CD4-positive, alpha-beta T cell treated with Interleukin-17A for 4 hours (primary cell): ENCODE measurements at places on chromosomes 4 and X.

- DNase-seq, result no peak
Measured at GRCh38 chr4:1170976-1171310, 1.4 kb downstream of the SPON2 start.

- DNase-seq, result no peak
Measured at GRCh38 chrX:45322820-45323219, 122.1 kb upstream of the DIPK2B start.

- no peak for DNase-seq
Measured at GRCh38 chr4:76363556-76364290, 57.2 kb downstream of the STBD1 start.

GRCh38 chr4:1192493-1193205 is 20.3 kb upstream of the SPON2 start:
- no peak for DNase-seq

GRCh38 chrX:22165732-22166457 is 106.8 kb upstream of the CBLL2 start:
- DNase-seq, result no peak

GRCh38 chr4:3366893-3367775 is 74.3 kb downstream of the RGS12 start:
- no peak for DNase-seq

- no peak for DNase-seq
Measured at GRCh38 chr4:84877051-84877833, 89.2 kb downstream of the WDFY3 start.

- no peak for DNase-seq
Measured at GRCh38 chr4:6474053-6474568, 1.7 kb upstream of the PPP2R2C start.

DNA sequence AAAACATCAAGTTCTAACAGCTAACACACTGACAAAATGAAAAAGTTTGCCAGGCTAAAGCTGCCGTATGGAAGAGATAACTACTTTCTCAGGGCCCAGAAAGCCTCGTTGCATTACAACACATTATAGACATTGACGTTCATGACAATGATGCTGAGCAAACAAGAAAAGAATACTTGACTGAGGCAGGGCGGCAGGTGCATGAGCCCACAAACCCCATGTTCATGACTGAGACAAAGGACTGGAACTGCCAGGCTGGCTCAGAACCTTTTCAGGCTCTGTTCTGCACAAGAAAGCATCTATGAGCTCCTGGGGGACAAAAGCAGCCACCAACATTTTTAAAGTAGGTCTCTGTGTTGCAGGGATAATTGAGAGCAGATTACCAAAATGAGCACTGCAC is 13.6 kb downstream of the TLR6 start:
- no peak for DNase-seq

DNA sequence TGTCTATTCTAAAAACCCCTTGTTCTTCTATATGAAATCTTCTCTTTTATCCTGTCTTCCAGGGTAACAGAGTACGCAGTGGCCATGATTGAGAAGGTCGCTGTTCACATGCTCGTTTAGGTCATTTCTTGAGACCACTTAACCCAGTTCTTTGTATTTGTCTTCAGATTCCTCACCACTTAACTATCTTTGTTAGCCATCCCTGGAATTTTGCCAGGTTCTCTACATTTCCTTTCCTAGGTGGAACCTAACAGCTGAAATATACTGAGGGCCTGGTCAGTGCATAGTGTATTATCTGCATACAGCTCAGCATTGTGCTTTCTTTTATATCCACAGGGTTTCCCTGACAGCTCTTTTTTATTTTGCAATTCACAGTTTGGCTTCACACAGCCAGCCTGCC is 148.9 kb upstream of the GALNT7 start:
- DNase-seq, result no peak

GRCh38 chr4:99945718-99946355 is 581 bp downstream of the DNAJB14 start:
- DNase-seq, result no peak

DNA sequence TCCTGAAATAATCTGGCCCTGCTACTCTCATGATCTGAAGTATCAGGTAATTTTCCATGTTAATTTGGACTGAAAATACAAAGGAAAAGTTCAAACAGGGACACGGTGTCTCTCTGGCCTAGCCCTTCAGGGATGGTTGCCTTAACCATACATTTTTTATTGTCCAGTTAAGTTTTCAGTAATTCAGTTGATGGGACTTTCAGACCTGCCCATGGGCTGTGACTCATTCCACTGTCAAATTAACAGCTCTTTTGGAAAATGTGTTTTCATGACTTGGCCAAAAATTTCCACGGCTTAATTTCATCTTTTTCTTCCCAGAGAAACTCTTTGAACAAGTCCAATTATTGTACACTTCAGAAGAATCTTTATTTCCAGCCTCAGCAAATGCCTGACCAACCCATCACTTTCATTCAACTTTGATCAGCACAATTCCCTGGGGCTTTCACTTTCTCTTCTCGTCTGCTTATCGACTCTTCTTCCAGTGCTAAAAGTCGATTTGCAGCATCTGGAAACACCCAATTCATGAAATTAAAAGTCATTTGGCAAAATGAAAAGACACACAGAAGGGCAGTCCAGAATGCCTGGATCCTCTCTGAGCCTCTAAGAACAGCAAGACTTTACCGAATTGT is 293.9 kb downstream of the RAB28 start:
- no peak for DNase-seq

DNA sequence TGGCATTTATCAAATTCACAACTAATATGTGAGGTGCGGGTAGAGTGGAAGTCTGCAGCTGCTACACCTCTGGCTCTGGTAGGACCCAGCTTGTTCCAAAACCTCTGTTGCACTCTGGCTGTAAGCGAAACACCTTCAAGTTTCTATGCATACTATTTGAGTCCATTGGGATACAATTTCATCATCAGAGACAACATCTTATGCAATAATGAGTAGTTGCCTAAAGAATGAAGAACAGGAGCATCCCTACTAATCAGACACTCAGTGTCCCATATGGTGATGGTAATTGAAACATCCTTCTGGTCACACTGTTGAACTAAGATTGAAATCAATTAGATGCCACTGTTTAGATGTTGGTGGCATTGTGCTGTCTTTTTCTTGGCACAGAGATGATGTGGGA is 178.4 kb downstream of the MGST2 start:
- no peak for DNase-seq

- no peak for DNase-seq
Measured at GRCh38 chr4:3116955-3117354, 42.5 kb downstream of the HTT start.

DNA sequence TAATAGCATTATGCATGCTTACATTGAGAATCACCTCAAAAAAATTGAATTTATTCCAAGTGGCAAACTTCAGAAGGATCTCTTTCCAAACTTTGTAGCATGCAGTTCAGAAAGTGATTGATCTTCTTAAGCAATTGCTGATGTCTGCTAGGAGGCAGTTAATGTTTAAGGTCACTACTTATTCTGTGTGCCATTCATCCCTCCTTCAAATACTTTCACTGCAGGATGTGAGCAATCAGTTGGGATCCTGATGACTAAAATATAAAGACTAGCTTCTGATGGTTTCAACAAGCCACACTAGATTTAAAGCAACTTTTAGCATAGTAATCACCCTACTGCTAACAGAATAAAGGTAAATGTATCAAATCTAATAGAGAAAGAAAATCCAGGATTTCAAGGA is 414.1 kb downstream of the ADGRL3 start:
- no peak for DNase-seq

DNA sequence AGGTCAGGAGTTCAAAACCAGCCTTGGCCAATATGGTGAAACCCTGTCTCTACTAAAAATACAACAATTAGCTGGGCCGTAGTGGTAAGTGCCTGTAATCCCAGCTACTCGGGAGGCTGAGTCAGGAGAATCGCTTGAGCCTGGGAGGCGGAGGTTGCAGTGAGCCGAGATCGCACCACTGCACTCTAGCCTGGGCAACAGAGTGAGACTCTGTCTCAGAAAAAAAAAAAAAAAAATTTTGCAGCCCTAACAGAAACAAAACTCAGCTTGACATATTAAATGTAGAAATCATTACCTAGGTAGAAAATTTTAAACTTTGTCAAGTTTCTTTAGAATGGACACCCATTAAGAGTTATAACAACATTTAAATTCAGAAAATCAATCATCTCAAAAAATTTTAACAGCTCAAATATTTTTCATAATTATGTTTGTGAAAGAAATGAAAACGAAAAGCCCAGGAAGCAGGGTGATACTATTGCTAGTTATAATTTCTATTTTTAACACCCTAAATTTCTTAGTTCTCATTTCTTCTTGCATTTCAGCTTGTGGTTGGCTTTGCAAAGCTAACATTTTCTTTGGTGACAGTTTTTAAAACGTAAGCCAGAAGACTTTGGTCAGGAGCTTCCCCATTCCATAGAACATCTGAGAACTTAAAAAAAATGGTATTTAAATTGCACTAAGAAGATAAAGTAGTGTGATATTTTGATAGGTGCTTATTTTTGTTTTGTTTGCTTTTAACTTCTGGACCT is 33.3 kb upstream of the RBBP7 start:
- no peak for DNase-seq

DNA sequence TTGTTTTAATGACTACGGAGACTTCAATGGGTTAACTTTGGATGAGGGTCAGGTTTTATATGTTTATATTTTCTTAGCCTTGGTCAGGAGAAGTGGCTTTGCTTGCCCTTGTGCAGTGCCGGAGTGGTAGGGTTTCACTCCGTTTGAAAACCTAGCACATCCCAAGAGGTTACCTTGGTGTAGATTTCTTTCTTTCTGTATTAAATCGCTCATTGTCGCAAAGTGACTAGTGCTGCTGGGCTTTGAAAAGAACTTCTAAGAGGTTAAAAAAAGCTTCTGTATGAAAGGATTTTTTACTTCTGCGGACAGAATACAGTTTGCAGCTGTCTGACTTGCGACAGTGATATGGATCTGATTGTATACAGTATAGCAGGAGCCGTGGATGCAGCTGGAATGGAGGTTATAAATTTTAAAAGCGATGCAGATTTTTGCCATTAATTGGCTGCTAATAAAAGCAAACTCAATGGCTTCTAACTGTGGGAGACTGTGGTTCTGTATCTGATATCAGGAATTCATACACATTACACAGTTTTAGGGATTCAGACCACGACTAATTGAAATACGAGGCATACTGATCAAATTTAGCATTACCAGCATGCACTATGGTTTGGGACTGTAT is 340.9 kb upstream of the PITX2 start:
- no peak for DNase-seq

DNA sequence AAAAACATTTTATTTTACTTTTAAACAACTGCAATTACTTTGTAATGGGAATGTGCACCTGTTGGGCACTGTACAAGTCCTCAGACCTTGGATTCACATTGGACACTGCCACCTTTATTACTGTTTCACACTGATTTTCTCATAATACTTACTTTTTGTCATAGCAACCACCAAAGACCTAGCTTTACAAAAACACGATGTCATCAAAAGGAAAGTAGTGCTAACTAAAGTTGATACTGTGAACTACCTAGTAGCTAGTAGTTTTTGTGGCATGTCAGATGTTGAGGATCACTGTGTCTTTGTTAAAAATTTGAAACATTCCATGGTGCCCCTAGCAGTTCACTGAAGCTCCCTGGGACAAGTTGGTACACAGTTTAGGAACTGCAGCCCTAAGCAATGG is 62.9 kb upstream of the HOPX start:
- no peak for DNase-seq

- no peak for DNase-seq
Measured at GRCh38 chrX:106927700-106928099, 7.5 kb downstream of the CLDN2 start.

GRCh38 chrX:10350981-10351380 is 194.2 kb downstream of the CLCN4 start:
- no peak for DNase-seq

- DNase-seq, result no peak
Measured at GRCh38 chrX:74234818-74235217, 69.2 kb upstream of the ZCCHC13 start.

- no peak for DNase-seq
Measured at GRCh38 chr4:143254491-143255226, 69.9 kb downstream of the USP38 start.

DNA sequence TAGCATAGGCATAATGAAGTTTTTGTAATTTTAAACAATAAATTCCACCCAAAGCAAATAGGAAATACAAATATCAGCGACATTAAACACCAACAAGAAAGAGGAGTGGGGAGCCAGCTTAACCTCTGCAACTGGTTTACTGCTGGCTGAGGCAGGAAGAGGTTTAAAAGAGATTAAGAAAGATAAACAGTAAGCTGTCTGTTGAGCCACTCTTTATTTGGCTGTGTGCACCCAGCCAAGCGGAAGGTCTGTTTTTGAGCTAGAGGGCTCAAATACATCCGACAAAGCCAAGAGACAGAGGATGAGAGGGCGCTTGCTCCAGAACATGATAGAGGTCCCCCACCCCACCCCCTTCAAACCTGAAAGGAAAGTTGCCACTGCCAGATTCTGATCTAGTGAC is 191.4 kb downstream of the MGST2 start:
- no peak for DNase-seq

GRCh38 chr4:5276475-5277075 is 225.3 kb downstream of the STK32B start:
- DNase-seq, result no peak

GRCh38 chr4:90127223-90127705 is at the start of gene CCSER1:
CCSER1 (plus strand) TSS chr4:90127394.
- peak; percentile 46 for DNase-seq

GRCh38 chrX:47623540-47624027 is 3.9 kb upstream of the SYN1 start:
- DNase-seq, result peak; percentile 63

GRCh38 chr4:155748039-155748438 is 10.8 kb upstream of the GUCY1B1 start:
- DNase-seq, result no peak

DNA sequence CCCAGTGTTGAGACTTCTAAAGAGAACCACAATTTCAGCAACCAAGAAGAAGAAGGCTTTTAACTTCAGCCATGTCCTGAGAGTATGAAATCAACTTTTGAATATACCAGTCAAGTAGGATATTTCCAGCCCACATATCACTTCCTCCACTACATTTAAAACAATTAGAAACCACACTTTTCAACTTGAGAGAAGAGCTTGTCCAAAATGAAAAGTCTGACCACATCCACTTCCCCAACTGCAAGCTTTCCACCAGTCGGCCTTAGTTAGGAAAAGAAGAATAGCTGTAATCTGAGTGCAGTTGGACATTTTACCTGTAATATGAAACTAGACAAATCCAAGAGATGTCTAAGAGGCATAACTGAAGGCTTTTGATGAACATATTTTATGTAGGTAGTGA is 101.9 kb upstream of the SLC7A11 start:
- no peak for DNase-seq

GRCh38 chr4:86544310-86544966 is 49.7 kb upstream of the PTPN13 start:
- peak; percentile 7 for DNase-seq

- no peak for DNase-seq
Measured at GRCh38 chr4:173191623-173192041, 23.0 kb downstream of the GALNT7 start.

DNA sequence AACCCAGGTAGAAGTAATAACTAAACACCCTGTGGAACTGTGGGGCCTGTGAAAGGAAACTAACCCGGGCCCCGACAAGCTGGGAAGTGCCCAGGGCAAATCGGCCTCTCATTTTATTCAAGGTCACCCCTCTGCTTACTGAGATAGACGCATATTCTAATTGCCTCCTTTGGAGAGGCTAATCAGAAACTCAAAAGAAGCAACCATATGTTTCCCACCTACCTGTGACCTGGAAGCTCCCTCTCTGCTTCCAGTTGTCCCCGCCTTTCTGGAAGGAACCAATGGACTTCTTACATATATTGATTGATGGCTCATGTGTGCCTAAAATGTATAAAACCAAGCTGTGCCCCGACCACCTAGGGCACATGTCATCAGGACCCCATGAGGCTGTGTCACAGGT is 23.1 kb upstream of the DHRSX start:
- DNase-seq, result no peak

- DNase-seq, result no peak
Measured at GRCh38 chrX:68114573-68115129, 318.6 kb downstream of the OPHN1 start.
